ENCODE measurements at places on chromosomes 13 and 19.
A peak's percentile ranks its signal among the peaks of the same experiment; 100 is the strongest.

- DNase-seq, result no peak
Measured at GRCh38 chr19:47446534-47447469, 24.9 kb downstream of the SLC8A2 start.

DNA sequence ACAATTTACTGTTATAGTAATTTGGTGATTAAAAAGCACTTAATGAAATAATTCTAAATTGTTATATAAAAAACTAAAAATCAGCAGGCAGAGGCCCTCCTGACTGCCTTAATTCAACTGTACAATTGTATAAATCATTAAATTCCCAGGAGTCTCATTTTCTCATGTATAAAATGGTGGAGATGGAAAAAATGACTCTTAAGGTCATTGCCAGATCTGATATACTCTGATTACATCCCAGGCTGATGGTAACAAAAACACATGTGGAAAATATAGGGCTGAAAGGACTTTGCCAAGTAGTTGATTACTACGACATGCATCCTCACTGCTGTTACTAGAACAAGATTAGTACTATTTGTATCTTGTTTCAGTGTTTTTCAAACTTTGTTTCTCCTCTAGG is 1020.0 kb upstream of the SLC10A2 start:
- DNase-seq, result no peak

- no peak for DNase-seq
Measured at GRCh38 chr13:82934000-82934399, 948.3 kb downstream of the SLITRK1 start.

- no peak for DNase-seq
Measured at GRCh38 chr13:29254626-29255370, 340.7 kb downstream of the SLC7A1 start.

GRCh38 chr13:74258961-74259360 is 124.8 kb upstream of the KLF12 start:
- no peak for DNase-seq

GRCh38 chr19:12834976-12835757 is 788 bp upstream of the RTBDN start:
- no peak for DNase-seq

GRCh38 chr13:40388617-40389016 is 277.8 kb downstream of the FOXO1 start:
- DNase-seq, result peak; percentile 62

- DNase-seq, result no peak
Measured at GRCh38 chr13:91169321-91170050, 178.0 kb upstream of the MIR17HG start.

DNA sequence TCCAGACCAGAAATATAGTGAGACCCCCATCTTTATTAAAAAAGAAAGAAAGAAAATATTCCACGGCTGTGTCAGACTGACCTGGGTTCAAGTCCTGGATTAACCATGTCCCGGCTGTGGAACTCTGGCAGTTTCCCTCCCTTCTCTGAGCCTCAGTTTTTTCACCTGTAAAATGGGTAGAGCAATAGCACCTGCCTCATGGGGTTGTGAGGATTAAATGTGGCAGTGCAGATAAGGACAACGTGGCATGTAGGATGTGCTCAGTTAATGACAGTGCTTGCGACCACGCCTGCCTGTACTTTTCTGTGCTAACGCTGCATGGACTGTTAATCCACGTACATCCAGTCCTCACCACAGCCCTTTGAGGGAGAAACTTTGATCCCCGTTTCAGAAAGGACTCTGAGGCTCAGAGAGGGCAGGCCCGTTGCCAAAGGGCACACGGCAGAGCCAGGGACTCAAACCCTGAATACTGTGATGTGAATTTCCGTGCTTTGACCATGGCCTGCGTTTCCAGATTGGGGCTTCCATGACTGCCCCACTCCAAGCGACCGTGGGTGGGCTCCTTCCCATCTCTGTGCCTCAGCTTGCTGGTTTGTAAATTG is 16.1 kb downstream of the SBK2 start:
- DNase-seq, result no peak

- DNase-seq, result no peak
Measured at GRCh38 chr19:38557205-38557799, 60.5 kb downstream of the MAP4K1 start.

DNA sequence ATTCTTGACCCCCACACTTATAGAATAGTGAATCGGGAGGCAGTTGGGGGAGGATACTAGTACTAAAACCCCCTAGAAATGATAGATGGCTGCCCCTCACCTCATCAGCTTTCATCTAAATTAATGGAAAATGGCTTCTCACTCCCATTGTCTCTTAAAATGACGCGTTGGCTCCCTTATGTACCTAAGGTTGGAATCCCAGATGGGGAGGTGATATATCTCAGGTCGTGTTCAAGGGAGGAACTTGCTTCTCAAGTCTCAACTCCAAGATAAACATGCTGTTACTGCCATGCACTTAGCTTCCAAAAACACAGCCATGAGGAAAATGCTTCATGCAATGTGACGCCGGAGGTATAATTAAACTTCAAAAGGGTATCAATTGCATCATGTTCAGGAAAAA is 18.8 kb upstream of the UBE2L5 start:
- no peak for DNase-seq

GRCh38 chr13:30607908-30608307 is 9.8 kb upstream of the USPL1 start:
- DNase-seq, result peak; percentile 42

- no peak for DNase-seq
Measured at GRCh38 chr13:114143806-114144605, 11.6 kb upstream of the RASA3 start.

GRCh38 chr13:25579221-25579620 is 207.4 kb downstream of the ATP8A2 start:
- DNase-seq, result no peak

- no peak for DNase-seq
Measured at GRCh38 chr13:33958964-33959363, 141.0 kb downstream of the RFC3 start.

GRCh38 chr13:111584101-111584672 is 263.7 kb downstream of the TEX29 start:
- no peak for DNase-seq

GRCh38 chr13:100941377-100942368 is 267.1 kb upstream of the TMTC4 start:
- DNase-seq, result no peak

GRCh38 chr19:11021760-11022144 is 60.9 kb downstream of the SMARCA4 start:
- DNase-seq, result no peak

DNA sequence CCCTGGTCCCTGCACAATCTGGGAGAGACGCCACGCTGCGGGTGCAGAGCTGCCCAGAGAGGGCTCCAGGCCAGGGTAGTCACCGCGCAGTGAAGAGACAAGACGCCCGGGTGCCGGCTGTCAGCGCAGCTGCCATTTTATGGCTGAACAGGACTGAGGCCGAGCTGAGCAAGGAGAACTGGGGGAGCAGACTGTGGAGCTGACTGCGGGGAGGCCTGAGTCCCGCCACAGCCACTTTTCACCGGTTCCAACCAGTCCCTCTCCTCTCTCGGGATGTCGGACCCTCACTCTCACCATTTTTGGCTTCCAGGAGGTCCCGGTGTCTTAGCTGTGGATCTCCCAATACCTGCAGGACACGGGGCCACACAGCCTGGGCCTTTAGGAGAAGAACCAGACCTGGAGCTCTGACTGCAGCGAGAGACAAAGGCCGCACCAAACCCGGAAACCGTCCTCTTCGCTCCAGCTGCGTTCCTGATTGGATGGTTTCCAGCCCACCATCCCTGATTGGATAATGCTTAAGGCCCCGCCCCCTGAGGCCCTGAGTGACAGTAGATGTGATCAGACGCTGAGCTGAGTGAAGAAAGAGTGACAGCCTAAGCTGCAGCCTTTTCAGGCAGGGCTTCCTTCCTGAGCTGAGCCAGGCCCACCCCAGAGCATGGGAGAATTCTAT is at the start of gene ZNF626:
Gene ZNF626 (minus strand): TSS at position 422 of the 670 bp plus-strand sequence. CDS start 125 bp downstream, at position 297.
- DNase-seq, result peak; percentile 86

- DNase-seq, result no peak
Measured at GRCh38 chr13:111043575-111043982, 71.5 kb upstream of the ARHGEF7 start.

DNA sequence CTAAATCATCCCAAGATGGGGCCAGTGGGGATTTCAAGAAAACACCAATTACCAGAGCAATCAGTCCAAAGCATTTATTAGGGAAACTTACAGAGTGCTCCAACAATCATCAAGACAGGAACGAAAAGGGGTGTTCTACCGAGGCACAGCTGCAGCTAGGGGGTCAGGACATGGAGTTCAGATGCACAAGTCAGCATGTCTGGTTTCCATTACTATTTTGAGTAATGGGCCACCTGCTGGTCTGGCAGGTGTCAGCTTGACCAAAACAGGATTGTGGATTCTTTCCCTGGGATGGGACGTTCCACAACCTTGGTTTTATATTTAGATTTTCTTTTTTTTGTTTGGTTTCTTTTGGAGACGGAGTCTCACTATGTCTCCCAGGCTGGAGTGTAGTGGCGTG is 3.9 kb upstream of the UBL5 start:
- no peak for DNase-seq

- no peak for DNase-seq
Measured at GRCh38 chr13:101515504-101515903, 63.0 kb downstream of the ITGBL1 start.

DNA sequence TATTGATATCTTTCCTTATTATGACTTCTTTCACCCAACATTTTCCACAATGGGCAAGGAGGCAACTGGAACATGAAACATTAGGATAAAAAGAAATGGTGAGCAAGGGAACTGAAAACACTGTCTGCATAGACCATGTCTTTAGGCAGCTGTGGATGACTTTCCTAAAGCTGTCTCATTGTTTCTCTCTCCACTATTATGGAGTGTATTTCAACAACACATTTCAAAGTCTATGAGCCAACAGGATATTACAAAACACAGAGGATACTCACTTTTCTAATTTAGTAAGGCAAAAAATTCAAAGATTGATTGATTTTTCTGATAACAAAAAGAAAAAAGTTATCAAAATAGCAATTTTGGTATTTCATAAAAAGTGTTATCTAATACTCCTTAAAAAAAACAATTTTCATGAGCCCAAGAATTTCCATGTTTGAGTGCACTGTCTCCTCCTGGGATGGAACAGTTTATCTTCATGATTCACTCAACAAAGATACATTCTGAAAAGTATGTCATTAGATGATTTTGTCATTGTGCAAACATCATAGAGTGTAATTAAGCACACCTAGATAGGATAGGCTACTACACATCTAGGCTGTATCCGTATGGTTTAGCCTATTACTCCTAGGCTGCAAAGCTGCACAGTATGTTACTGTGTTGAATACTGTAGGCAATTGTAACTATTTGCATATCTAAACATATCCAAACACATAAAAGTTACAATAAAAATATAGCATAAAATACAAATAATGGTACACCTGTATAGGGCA is 1568.4 kb downstream of the SLITRK5 start:
- DNase-seq, result no peak

GRCh38 chr13:86201477-86201876 is 402.3 kb upstream of the SLITRK6 start:
- no peak for DNase-seq

GRCh38 chr13:59771272-59771671 is 392.5 kb downstream of the DIAPH3 start:
- no peak for DNase-seq

DNA sequence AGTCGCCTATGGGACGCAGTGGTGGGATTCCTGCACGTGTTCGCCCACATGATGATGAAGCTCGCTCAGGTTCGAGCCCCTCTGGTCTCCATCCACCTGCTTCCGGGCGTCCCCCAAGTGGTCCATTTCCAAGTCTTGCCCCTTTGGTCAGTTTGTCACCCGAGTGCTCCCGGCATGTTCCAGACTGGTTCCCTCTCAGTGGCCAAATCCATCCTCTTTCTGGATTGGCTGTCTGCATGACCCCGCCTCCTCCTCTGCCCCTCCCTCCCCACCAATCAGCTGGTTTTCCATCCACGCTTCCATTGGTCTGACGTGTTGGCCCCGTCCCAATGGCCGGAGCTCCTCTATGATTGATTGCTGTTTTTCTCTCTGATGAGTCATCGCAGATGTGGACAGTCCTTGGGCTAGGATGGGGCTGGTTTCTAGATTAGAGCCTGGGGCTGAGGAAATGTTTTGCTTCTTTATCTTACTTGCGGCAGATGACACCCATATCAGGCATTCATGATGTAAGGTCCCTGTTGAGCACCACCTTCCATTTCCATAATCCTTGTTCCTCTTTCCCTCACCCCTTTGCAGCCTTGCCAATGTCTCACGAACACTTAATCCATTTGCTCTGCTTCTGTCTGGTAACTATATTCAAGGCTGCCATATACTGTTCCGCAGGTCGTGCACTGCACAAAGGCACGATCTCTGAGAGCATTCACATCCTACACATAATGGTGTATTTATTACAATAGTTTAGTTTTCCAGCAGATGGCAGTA is 73.8 kb downstream of the MAP4K1 start:
- no peak for DNase-seq

GRCh38 chr19:53132141-53132991 is at the start of gene ZNF415:
ZNF415 (minus strand) TSS chr19:53132910; CDS start chr19:53122676, 10,234 bp downstream.
- DNase-seq, result peak; percentile 12

DNA sequence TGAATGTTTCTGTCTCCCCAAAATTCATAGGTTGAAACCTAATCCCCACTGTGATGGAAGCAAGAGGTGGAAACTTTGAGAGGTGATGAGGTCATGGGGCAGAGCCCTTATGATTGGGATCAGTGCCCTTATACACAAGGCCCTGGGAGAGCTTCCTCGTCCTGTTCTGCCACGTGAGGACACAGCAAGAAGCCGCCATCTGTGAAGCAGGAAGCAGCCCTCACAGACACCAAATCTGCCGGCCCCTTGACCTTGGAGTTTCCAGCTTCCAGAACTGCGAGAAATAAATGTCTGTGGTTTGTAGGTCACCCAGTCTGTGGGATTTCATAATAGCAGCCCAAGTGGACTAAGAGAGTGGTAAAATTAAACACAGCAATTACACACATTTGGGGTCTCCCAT is 737.4 kb downstream of the UQCRFS1 start:
- DNase-seq, result no peak

GRCh38 chr19:37988758-37989635 is 82.0 kb downstream of the SIPA1L3 start:
- no peak for DNase-seq

DNA sequence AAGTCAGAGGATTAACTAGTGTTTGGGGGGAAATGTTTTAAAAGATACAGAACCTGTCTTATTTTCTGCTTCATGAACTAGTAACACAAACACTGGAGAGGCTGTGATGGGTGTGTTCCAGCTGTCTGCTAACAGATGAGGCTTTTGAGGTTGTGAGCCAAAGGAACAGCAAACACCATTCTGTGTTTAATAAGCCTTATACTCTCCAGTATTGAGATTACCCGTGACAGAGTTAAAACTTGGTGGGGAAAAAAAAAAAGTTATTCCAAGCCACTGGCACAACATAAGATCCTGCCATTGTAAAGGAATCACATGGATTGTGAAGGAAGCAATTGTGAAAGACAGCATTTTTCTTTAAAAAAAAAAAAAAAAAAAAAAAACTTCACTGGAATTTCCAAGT is 48.4 kb downstream of the KCTD12 start:
- no peak for DNase-seq

DNA sequence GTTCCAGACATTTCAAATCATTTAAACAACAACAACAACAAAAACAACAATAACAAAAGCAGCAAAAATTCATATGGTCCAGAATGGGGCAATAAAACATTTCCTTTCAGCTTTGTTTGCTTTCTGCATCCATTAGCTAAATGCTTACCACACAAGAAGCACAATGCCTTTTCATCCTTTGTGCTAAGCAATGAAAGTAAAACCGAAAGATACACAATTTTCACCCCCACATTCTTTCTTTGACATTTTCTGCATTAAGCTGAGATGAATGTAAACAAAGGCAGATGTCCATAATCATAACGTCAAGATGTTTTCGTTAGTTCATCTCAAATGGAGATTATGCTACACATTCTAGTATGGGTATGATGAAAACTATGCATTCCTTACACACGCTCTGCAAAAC is 568.5 kb downstream of the SLITRK6 start:
- no peak for DNase-seq
